Activated CD8-positive, alpha-beta memory T cell treated with anti-CD3 and anti-CD28 coated beads for 24 hours (primary cell): ENCODE measurements at places on chromosomes 12 and 14.

DNA sequence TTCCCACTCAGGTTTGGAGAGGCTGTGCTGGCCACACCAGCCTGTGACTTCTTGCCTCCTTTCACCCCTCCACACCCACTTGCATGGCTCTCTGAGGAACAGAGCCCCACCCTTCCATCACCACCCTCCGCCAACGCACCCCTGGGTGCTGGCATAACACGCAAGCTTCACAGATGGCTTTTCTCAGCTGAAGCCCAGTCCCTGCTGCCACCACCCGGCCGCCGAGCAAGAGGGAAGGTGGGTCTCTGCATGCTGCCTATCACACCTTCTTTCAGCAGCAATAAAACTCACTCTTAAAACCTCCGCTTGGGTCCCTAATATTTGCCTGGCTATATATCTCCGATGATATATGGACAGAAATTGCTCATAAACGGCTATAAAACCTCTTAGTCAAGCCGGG lies 41.6 kb downstream of the SMUG1 start:
- DNase-seq: no peak

DNA sequence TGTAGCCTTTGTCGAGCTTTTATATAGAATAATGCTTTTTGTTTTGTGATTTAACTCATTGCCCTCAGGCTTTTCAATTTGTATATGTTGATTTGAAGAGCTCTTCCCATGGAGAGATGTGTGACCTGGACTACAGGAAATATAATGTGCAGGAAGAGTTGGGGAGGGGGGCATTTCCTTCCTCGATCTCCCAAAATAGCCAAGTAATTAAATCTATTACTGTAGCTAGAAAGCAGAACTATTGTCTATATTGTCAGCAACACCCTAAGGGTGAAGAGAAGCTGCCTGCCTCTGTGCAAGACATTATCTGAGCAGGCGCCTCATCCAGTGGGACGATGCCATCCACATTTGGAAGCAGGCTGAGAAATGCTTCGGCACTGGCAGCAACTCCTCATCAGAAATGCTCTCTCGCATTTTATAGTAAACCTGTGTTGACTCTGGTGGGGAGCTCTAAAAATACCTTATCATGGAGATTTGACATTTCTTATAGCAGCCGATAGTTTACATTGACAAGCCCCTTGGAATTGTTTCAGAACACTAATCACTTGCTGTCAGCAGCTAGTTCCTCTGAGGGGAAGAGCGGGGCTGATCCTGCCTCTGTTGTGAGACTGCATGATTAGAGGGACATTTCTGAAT lies 392.5 kb upstream of the RGS6 start:
- DNase-seq: no peak

GRCh38 chr14:85420278-85420677 lies 109.7 kb upstream of the FLRT2 start:
- no peak for DNase-seq

- no peak for DNase-seq
Observed at GRCh38 chr12:59401862-59402261, 194.0 kb upstream of the SLC16A7 start.

- no peak for DNase-seq
Observed at GRCh38 chr12:20134652-20135051, 233.7 kb upstream of the PDE3A start.

DNA sequence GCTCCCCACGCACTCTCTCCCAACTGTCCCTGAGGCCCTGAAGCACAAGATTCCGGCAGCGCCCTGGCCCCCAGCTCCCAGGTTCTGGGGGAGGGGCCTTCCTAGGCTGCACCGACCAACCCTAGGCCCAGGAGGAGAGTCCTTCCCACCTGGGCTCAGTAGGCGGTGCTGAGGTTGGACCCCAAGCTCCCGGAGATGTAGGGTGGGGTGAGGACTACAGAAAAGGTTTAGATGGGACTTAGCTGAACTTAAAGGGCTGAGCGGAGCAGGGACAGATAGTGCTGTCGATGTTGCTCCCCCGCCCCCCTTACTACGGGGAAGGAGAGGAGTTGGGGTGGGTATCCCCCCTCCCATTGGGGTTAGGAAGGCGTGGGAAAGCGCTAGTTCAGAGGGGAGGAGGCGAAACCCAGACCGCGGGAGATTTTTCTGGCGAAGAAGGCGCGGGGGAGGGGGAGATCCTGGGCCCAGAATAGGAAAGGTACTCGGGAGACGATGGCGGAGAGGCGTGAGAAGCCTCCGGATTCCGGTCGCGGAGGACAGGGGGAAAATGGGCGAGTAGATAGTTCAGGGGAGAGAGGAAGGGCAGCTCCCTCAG lies 4.2 kb upstream of the BAZ2A start:
- peak; percentile 65 for DNase-seq

DNA sequence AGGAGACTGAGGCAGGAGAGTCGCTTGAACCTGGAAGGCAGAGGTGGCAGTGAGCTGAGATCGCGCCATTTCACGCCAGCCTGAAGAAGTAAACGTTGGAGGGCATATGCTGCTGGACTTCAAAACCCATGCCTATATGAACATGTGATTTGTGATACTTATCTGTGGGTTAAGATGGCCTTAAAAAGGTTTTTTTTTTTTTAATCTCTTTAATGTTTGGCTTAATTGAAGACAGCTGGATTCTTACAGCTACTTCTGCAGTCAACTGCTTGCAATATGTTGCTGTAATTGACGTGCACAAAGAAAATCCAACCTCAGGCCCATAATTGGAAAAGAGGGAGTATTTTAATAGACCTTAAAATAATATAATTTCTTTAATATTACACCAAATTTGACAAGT lies 1.5 kb upstream of the B3GNT4 start:
- DNase-seq: no peak

GRCh38 chr12:126708492-126708896 lies 1558.5 kb upstream of the TMEM132C start:
- DNase-seq: no peak

GRCh38 chr14:24137529-24138395 lies 1.8 kb downstream of the PSME1 start:
- DNase-seq: no peak

DNA sequence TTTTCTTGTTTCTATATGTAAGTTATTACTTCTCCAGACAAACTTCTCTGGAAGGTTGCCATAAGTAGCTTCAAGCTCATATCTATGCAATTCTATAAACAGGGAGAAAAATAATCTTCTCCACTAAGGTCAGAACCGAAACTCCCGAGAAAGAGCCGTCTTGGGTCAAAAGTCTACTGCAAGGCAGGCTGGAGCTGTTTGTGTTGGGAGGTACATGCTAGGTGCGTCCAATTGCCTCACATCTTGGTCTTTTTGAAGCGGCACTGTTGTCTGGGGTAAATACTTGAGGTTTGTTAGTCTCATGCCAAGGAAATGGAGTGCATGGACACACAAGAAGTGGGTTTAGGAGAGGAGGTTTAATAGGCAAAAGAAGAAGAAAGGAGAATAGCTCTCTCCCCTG lies 674.7 kb upstream of the TMEM132C start:
- DNase-seq: no peak

GRCh38 chr12:45626965-45627364 lies 102.5 kb upstream of the ARID2 start:
- no peak for DNase-seq

DNA sequence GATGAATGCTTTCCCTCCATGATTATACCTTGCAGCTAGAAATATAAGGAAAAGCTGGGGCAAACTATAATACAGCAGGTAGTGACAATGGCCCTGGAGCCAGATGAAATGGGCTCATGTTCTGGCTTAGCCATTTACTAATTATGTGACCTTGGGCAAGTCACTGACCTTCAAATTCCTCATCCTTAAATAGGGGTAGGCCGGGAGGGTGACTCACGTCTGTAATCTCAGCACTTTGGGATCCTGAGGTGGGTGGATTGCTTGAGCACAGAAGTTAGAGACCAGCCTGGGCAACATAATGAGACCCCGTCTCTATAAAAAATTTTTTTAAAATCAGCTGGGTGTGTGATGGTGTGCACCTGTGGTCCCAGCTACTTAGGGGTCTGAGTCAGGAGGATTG lies 155.4 kb downstream of the C12orf75 start:
- no peak for DNase-seq

GRCh38 chr12:26690601-26691000 lies 142.4 kb downstream of the ITPR2 start:
- DNase-seq: no peak
